ENCODE measurements at places on chromosomes 2 and 18. TPM values are rescaled to one million over a fixed set of nuclear protein-coding genes. Genes with fewer than 3 reads are reported as not detected.

Gene CKAP2L
- total RNA-seq = 0.88 TPM

Gene UNC80
- total RNA-seq = not detected

Gene LRRC30
- total RNA-seq = not detected

Gene ANKRD62
- total RNA-seq = not detected

Gene EDAR
- not detected for total RNA-seq

Gene SLC4A5
- 0.29 TPM for total RNA-seq

Gene SCN2A
- total RNA-seq = 1.7 TPM

Gene CFAP65
- not detected for total RNA-seq

Gene M1AP
- not detected for total RNA-seq

Gene CXCR1
- not detected for total RNA-seq

Gene BARD1
- 30.8 TPM for total RNA-seq

Gene SPATA3
- total RNA-seq = not detected

Gene DES
- total RNA-seq = 7.2 TPM

Gene SCYGR4
- not detected for total RNA-seq

Gene CCDC85A
- 6.7 TPM for total RNA-seq

Gene SRD5A2
- total RNA-seq = not detected

Gene TBR1
- total RNA-seq = under 0.01 TPM

Gene PSMA8
- not detected for total RNA-seq

Gene TRIM43
- total RNA-seq = not detected

Gene ROCK1
- 46.0 TPM for total RNA-seq

Gene ANKRD30B
- 0.88 TPM for total RNA-seq

Gene CROCC2
- total RNA-seq = not detected

Gene SPIRE1
- total RNA-seq = 30.6 TPM

Gene CERKL
- total RNA-seq = 0.14 TPM

Gene TUBA3E
- not detected for total RNA-seq

Gene PDCD1
- not detected for total RNA-seq

Gene ALLC
- not detected for total RNA-seq

Gene CPLX4
- total RNA-seq = not detected

Gene NCKAP1
- 185 TPM for total RNA-seq

Gene MRPL30
- total RNA-seq = 25.6 TPM

Gene MRO
- total RNA-seq = not detected

Gene EFHD1
- total RNA-seq = 0.14 TPM

Gene NT5DC4
- not detected for total RNA-seq

Gene RPRD1A
- 53.0 TPM for total RNA-seq

Gene IL36RN
- under 0.01 TPM for total RNA-seq

Gene SLC66A2
- 40.8 TPM for total RNA-seq

Gene ARL5A
- total RNA-seq = 54.1 TPM

Gene VWA3B
- total RNA-seq = not detected

Gene RNF152
- 127 TPM for total RNA-seq

Gene STK39
- total RNA-seq = 20.1 TPM

Gene XIRP2
- total RNA-seq = 1.9 TPM

Gene ASB1
- total RNA-seq = 57.6 TPM

Gene SCYGR7
- not detected for total RNA-seq

Gene ERFE
- total RNA-seq = 2.4 TPM

Gene SKA1
- total RNA-seq = 2.0 TPM

Gene SERPINB2
- 211 TPM for total RNA-seq

Gene HMSD
- total RNA-seq = 0.44 TPM

Gene FBXO36
- 5.0 TPM for total RNA-seq

Gene ERBB4
- total RNA-seq = not detected

Gene HEATR5B
- total RNA-seq = 36.7 TPM

Gene RFTN2
- total RNA-seq = not detected

Gene IL1RN
- not detected for total RNA-seq

Gene CSRNP3
- under 0.01 TPM for total RNA-seq

Gene RAD51AP2
- under 0.01 TPM for total RNA-seq

Gene GALNT14
- 0.14 TPM for total RNA-seq

Gene AQP12A
- not detected for total RNA-seq

Measured in placental pericyte (primary cell).